ENCODE measurements at places on chromosomes 3 and 15. TPM values are rescaled to one million over a fixed set of nuclear protein-coding genes. Genes with fewer than 3 reads are reported as not detected.

NPTN gene
- total RNA-seq = 85.4 TPM

MME gene
- total RNA-seq = 6.2 TPM

CP gene
- total RNA-seq = 15.8 TPM

SI gene
- not detected for total RNA-seq

C3orf20 gene
- not detected for total RNA-seq

IGF2BP2 gene
- 3.0 TPM for total RNA-seq

CTXN2 gene
- not detected for total RNA-seq

ARHGEF26 gene
- total RNA-seq = 6.8 TPM

CPN2 gene
- total RNA-seq = not detected

FOXB1 gene
- not detected for total RNA-seq

RPP25 gene
- 12.2 TPM for total RNA-seq

GLDN gene
- 0.31 TPM for total RNA-seq

EPB42 gene
- not detected for total RNA-seq

FAM131A gene
- total RNA-seq = 12.7 TPM

TYRO3 gene
- 6.5 TPM for total RNA-seq

UNC13C gene
- 0.19 TPM for total RNA-seq

HCN4 gene
- total RNA-seq = not detected

MYLK gene
- total RNA-seq = 10.7 TPM

OR5K2 gene
- not detected for total RNA-seq
